ENCODE measurements at places on chromosomes 13 and 19. TPM values are rescaled to one million over a fixed set of nuclear protein-coding genes. Genes with fewer than 3 reads are reported as not detected.

DNA sequence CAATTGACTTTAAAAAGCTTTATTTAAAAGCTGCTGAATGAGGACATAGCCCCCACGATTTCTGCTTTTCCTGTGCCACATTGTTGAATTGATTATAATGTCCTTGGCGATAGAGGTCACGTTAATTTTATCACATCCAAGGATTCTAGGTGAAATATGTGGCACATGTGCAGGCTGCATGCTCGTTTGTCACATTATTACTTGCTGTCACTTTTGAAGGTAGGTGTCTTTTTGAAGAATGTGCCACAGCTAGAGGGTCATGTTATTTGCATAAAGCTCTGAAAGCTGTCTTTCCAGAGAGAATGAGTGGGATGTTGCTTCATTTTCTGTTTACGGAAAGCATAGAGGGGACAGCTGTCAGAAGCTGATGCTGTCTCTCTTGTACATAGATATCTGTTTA, 927.6 kb upstream of the ATXN8OS start:
- DNase-seq, result no peak

DNA sequence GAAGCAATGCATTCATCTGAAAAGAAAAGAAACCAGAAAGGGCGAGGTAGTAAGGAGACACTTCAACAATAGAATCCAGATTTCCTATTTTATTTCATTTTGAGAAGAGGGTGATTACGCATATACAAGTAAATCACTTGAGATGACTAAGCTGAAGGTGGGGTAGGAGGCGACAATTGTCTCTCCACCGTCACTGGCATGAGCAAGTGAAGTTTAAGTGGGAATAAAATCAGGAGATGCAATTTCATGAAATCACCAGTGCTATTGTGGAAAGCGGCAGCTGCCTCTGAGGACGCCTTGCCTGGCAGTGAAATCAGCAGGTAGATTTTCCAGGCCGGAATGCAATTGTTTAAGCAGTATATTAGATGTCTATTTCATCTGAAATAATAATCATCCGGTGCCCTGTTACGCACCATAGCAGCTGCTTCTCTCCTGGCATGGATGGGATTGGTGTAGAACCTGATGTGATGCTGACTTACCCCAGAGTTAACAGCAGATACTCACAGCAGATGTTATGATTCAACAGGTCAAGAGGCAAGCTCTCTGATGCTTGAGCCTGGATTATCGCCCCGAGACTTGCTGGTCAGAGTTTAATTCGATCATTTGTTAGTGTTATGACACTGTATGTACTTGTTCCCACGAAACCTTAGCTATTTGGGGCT, 64.3 kb downstream of the RASL11A start:
- DNase-seq, result no peak

DNA sequence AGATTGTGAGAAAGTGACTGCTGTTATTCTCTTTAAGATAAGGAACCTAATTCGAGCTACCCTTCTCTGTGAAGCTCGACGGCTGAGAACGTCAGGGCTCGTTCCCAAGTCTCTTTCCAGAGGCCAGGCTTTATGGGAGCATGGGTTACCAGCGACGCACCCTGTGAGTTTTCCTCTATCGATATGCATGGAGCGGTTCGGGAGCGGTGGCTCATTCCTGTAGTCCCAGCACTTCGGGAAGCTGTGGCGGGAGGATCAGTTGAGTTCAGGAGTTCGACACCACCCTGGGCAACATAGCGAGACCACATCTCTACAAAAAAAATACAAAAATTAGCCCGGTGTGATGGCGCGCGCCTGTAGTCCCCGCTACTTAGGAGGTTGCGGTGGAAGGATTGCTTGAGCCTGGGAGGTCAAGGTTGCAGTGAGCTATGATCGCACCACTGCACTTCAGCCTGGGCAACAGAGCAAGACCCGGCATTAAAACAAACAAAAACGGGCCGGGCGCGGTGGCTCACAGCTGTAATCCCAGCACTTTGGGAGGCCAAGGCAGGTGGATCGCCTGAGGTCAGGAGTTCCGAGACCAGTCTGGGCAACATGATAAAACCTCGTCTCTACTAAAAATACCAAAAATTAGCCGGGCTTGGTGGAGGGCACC, 681 bp upstream of the ZNF606 start:
- no peak for DNase-seq

Gene DPF1
- 3.0 TPM for total RNA-seq

Gene MBD3L2
- total RNA-seq, result not detected

Gene RYR1
- total RNA-seq, result under 0.01 TPM

GRCh38 chr13:52652980-52653303, 306 bp downstream of the SUGT1 start:
- DNase-seq, result no peak

DNA sequence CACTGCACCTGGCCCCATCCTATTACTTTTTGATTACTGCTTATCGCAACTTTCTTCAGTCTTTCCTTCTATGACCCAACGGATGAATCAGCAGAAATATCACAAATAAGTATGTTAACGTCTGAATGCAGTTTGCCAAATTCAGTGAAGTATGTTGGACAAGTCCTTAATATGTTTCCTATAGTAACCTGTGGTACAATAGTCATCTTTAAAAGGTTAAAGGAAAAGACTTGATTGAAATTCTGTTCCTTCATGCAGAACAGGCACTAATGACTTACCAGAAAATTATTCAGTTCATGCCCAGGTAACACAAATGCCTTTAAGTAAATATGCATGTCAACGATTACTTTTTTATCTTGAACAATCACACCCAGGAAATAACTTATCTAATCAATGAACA, 242.6 kb downstream of the KCTD12 start:
- DNase-seq, result no peak

DNA sequence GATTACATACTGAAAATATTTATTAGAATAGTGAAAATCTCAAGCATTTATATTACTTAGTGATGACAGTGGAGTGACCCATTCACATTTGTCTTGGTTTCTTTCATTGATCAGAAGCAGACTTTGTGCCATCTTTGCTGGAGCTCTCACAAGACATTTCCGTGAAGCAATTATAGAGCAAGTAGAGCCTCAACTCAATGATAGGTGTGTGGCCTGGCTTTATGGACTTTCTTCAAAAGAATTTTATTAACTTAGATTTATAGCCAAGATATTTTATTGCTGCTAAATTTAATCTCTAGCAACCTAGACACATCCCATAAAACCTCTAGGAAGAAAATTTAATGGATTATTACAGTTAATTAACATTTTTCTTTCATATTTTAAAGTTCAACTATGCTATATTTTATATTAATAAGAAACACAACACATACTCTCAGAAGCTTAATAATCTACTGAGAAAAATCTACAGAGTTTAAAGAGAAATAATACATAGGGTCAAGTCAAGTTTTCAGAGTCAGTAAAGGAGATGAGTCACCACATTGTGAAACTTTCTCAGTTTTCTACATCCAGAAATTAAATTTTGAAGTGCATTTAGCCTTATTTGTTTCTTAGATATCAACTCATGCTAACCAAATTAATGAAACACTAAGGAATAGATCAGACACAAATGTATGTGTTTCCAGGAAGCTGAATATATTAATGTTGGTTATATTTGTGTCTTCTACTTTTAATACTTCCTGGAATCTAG, 160.5 kb downstream of the LACC1 start:
- no peak for DNase-seq

Gene PRODH2
- 0.17 TPM for total RNA-seq

DNA sequence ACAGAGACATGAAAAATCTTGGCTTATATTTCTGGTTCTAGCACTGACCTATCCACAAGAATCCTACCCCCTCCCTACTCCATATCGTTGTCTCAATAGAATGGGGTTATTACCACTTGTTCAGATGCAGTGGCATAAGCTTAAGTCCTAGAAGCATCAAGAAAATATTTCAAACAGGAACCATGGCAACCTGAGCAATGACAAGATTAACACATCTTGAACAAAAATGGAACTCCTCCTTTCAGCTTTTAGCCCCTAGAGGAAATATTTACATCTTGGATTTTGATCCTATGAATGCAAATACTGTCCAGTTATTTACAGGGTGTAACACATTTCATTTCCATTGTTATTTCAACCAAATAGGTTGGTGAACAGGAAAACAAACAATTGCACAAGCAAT, 46.1 kb upstream of the TSC22D1 start:
- no peak for DNase-seq

DNA sequence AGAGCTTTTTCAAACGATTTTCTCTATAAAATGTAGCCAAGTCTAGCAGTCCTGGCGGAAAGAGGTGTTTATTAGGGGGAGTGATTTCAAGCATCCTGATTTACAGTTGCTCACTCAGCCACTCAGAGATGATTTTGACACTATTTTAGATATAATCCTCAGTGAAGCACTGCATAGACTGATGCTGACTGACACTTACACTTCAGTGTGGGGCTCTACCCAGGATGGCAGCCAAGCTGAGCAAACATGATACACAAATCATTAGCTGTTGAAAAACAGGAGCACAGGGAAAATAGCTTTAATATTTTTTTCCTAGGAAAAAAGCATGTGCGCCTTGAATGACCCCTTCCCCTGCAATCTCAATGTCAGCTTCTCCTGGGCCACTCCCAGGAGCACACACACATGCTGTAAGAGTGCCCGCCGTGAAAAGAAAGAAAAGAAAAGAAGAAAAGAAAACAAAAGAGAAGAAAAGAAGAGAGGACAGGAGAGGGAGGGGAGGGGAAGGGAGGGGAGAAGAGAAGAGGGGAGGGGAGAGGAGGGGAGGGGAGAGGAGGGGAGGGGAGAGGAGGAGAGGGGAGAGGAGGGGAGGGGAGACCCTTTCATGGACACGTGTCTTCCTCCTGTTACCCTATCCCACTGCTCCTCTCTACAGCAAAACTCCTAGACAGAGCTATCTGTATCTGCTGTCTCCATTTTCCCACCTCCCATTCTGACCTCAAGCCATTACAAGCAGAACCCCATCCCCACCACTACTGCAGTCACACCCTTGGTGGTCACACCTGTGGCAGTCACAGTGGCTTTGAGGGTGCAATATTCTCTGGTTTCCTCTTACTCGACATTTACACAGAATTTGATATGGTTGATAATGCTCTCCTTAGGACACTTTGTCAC, 36.4 kb downstream of the RCBTB2 start:
- DNase-seq, result no peak

GRCh38 chr19:2732883-2733282, 6.9 kb downstream of the SLC39A3 start:
- no peak for DNase-seq

- no peak for DNase-seq
Observed at GRCh38 chr19:33064458-33064791, 263 bp downstream of the RHPN2 start.

DNA sequence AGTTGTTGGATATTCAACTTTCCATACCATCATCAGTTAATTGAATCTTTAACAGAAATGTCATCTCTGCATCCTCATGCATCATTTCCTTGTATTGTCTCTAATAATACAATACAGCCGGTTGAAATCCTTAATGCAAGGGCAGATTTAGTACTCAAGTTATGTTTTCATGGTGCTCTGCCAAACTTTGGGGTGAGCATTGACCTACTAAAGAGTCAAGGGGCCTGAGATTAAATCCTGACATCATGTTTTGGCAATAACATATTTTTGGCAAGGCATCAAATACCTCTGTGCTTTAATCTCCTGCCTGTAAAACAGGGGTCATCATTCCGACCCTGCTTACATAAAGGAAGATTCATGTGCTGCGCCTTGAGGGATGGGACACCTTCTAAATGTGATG, 42.7 kb upstream of the ABCC4 start:
- no peak for DNase-seq

DNA sequence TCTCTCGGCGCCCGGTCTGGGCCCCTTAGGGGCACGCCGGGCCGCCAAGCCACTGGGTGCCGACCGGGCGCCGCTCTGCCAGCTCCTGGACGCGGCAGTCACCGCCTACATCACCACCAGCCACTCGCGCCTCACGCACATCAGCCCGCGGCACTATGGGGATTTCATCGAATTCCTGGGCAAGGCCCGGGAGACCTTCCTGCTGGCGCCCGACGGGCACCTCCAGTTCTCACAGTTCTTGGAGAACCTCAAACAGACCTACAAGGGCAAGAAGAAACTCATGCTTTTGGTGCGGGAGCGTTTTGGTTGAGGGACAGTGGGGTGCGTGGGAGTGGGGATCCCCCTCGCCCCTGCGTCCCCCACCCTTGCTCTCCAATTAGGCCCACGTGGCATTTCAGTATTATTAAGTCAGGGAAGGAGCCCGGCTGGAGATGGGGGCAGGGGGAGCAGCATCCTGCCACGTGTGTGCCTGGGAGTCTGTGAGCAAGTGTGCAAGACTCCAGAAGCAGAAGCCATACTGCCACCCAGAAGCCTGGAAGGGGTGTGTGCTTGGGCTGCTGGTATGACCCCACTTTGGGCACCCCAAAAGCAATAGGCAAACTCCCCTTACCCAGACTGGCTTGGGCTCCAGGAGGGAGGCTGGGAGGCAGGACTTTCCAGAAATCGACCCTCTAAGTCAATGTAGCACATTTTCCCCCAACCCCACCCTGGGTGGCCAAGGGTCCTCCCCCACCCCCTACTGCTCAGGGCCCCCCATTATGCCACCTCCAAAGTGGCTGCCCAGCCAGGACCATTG, 35.7 kb downstream of the ZSWIM4 start:
- DNase-seq, result no peak

Gene PSG3
- total RNA-seq, result not detected

GRCh38 chr19:40356681-40357595, 8.4 kb downstream of the PLD3 start:
- no peak for DNase-seq

DNA sequence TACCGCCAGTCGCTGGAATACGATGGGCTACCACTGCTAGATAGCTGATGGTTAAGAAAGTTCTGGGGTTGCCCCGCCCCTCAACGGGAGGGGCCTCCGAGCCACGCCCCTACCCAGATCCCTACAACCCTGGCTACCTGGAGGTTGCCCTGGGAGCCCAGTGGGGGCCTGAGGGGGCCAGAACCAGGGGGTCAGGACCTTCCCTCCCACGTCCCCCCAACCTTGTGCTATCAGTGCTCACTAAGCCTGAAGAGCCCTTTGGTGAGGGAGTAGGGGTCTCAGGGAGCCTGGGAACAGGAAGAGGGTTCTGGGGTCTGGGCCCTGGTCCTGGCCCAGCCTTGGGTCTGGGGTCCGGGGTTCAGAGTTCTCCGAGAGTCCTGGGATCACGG, 8.9 kb downstream of the OCEL1 start:
- DNase-seq, result no peak

GRCh38 chr19:3671680-3672574, 28.3 kb downstream of the PIP5K1C start:
- no peak for DNase-seq

DNA sequence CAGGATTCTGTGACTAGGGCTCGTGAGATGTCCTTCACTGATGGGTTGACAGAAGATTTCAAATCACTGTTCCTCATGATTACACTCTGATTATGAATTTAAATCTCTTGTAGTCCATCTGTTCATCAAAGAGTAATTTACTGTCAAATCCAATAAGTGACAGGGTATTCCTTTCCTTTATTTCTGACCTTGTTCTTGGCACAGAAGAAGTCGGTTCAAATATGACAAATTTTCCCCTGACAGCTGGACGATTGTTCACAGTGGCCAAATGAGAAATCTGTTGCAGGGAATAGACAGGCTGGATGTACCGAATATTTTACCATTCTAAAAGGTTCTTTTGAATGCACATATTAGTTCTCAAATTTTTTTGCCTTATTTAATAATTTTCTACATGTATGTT, 767.3 kb upstream of the GPC6 start:
- no peak for DNase-seq

Gene HIF3A
- total RNA-seq, result not detected

All from Caki2 (cell line).